ENCODE measurements at places on chromosomes 16 and 17.
A peak's percentile ranks its signal among the peaks of the same experiment; 100 is the strongest.

DNA sequence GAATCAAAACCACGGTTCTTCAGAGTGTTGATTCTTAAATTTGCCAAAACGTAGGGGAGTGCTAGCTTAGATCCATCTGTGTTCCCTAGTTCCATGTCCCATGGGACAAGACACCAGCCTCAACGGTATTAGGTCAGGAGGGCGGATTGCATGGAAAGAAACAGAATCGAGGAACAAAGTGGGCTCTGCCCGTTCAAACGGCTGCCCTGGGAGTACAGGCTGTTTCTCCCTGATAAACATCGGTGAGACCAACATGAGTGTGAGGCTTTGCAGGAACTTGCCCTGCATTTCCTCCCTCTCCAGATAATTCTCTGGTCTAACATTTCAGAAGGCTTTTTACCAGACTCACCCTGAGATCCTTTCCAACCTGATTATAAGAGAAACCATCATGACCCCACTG, 82.2 kb downstream of the MRM3 start:
- no peak for DNase-seq

DNA sequence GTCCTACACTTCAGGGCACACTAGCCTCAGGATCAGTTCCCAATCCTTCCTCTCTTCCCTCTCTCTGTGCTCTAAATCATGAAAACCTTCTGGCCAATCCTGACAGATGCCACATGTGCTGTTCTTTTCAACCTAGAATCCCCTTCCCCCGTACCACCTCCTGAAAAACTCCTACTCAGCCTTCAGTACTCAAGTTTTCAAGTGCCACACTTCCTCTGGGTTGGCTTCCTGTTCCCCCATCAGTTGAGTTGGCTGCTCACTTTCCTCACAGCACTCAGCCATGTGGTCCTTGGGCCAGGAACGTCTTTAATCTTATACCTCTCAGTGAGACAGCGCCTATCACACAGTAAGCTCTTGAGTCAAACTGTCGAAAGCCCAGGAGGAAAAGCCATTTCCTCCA, 3.3 kb downstream of the ASPHD1 start:
- DNase-seq: no peak

- no peak for DNase-seq
Observed at GRCh38 chr16:25730396-25730795, 38.6 kb downstream of the HS3ST4 start.

DNA sequence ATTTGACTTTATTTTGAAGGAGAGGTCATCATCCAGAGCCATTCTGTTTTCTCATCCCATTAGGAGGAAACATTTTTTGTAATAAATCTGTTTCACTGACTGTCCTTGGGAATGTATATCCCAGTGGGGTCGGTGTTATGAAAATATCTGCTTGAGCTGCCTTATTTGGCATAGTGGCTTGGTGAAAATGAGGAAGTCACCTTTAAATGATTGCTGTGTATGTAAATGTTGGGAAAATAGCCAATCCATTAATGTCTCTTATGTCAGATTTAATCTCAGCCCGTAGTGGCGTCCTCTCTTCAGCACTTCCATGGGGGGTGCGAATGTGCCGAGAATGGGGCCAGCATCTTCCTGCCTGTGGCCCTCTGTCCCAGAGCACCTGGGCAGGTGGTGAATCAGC, 57.6 kb downstream of the BANP start:
- no peak for DNase-seq

GRCh38 chr17:44912763-44913544, 2.3 kb downstream of the GFAP start:
- no peak for DNase-seq

- no peak for DNase-seq
Observed at GRCh38 chr16:53559270-53559951, 56.4 kb upstream of the AKTIP start.

DNA sequence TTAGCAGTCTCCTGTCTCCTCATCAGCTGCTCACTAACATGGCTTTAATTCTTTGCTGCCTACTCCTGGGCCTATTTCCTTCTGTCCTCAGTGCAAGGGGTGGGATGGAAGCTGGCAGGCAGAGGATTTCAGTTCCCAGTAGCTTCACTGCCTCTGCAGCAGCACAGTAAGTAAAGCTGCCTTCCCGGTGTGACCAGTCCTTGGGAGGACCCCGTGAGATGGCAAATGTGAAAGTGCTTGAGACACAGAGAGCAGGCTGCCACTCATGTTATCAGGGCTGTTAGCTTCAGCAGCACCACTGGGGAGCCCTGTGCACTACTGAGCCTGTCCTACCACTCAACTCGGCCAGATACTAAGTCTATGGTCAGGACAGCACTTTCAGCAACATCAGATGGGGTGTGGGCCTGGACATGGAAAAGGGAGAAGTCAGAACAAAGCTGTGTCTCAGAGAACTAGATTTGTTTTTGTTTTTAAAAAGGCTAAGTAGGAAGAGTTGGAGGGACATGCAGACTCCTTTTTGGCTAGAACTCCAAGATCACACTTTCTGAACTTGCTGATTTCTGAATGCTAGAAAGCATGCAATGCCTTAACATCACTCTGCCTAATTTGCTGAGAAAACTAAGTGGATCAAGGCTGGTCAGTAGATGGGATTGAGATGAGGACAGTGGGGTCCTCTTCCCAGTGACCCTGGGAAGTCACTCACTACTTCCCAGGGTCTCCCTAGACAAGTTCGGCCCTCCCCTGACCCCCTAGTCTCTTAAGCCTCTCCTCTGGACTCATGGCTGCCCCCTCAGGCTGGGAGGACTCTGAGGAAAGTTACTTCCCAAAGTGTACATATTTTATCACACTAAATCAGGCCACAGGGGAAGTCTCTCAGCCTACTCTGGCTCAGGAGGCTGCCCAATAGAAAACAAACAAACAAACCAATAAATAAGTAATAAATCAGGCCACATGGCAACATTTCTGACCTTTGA, 1.1 kb downstream of the ACSF2 start:
- no peak for DNase-seq

DNA sequence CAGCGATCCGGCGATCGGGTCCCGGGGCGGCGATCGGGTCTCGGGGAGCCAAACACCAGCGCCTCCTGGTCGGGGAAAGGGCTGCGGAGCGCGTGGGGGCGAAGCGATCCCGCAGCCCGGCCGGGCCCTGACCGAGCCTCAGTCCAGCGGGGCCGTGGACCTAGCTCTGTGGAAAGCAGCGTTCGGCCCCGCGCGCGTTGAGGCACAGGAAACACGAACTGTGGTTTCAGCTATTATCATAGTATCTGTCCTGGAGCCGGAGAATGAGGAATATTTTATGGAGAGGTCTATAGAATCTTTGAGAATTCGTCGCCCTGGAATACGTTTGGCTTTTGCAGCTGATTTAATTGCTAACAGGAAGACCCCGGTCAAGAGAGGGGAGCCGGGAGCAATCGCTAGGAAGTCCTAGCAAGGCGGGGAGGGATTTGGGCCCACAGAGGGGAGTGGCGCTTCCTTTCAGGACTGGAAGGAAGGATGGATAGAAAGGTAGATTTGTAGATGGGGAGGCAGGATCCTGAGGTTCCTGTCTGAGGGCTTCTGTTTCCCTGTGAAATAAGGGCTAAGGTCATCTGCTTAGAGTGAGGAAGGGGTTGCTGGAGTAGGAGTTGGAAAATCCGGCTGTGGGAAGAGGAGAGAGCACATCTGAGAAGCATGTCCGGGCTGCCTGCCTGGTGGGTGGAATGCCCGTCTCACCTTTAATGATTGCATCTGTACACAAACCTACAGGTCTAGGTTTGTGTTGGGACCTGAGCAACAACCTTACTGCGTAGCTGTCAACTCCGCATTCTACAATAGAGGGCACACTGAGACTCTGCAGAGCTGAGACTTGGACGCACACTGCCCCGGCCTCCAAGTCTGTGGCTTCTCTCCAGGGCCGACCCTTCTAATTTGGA, 770 bp downstream of the CCNF start:
- no peak for DNase-seq

DNA sequence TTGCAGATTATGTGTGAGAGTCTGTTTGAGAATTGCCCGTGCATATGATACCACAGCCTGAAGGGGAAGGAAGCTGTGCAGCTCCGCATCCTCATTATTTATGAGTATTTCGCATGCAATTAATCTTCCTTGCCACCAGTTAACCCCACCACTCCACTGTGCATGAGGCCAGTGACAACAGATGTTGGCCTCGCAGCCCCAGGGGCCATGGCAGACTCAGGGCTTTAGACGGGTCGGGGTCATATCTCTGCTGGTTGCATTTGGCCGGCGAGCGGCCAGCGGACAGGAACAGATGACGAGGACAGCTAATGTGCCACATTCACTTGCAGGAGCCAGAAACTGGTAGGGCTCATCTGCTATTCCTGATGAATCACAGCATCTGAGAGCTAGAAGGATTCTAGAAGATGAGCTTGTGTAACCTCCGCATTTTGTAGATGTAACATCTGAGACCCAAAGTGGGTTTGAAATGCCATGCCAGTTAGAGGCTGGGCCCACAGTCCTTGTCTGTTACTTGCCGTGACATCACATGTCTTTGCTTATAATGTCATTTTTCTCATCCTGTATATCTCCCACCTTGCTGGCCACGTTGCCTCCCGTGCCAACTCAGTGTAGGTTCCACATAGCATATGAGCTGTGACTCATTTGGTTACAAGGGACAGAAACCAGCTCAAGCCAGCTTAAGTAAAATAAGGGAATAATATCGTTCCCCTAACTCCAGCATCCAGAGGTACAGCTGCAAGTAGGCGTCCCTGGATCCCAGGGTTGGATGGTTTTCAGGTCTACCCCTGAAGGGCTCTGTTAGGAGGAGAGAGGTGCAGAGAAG, 137.2 kb downstream of the SNX29 start:
- no peak for DNase-seq

GRCh38 chr16:69111876-69112230, 6.4 kb downstream of the HAS3 start:
- DNase-seq: no peak

GRCh38 chr17:80727409-80727755, 182.7 kb downstream of the RPTOR start:
- no peak for DNase-seq

- DNase-seq: no peak
Observed at GRCh38 chr16:11325404-11326083, 19.7 kb upstream of the RMI2 start.

GRCh38 chr17:45428050-45428617, 4.5 kb downstream of the ARHGAP27 start:
- peak; percentile 67 for DNase-seq

GRCh38 chr17:77556383-77557061, 402.0 kb upstream of the TNRC6C start:
- DNase-seq: no peak

DNA sequence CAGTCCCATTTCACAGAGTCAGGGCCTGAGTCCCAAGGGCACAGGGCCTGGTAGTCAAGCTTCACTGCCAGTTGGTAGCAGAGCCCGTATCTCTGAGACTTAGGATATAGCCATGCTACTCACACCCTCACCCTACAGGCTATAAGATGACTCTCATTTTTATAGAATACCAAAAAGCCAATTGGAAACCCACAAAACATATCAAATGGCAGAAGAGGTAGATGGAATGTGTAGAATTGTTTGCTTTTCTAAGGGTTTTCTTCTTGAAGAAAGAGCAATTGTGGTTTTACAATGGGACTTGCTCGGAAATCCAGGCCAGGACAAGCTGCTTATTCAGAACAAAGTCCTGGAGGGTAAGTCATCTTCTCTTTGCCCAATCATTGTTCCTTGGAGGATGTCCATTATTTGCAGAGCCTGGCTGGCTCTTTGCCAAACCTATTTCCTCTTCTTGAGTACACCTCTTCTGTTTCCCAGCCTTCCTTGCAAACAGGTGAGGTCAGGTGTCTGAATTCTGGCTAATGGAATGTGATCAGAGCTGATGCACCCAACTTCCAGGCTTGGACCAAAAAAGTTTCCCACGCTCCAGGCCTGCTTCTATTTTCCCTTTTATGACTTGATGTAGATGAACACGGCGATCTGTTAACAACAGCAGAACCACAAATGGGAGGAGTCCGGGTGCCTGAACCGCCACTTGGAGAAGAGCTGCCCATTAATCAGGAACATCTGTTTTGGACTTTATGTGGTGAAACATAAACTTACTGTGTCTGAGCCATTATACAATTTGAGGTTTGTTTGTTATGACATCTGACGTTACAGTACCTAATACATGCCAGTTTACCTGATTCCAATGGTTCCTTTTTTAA, 16.9 kb upstream of the CCL22 start:
- DNase-seq: no peak

- peak; percentile 9 for DNase-seq
Observed at GRCh38 chr17:57995076-57995956, 7.3 kb upstream of the VEZF1 start.

DNA sequence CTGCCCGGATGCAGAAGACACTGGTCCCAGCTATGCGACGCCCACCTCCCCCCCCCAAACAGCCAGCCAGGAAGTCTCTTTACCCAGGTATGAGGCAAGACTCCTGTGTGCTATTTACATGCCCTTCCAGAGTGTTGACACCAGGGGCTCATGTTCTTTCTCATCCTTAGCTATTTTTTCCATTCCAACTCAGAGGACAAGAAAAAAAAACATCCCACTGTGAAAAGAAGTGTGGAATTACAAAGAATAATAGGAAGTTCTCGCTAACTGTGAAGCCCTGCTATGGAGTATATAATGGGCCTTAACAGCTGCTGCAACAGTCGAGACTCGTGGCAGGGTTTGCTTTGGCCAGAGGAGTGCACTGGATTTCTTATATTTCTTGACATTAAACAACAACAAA, 584.9 kb downstream of the CDH13 start:
- no peak for DNase-seq

- DNase-seq: no peak
Observed at GRCh38 chr16:57503366-57503765, 17.1 kb upstream of the DOK4 start.

GRCh38 chr17:3643889-3644349, 7.4 kb downstream of the CTNS start:
- DNase-seq: no peak

DNA sequence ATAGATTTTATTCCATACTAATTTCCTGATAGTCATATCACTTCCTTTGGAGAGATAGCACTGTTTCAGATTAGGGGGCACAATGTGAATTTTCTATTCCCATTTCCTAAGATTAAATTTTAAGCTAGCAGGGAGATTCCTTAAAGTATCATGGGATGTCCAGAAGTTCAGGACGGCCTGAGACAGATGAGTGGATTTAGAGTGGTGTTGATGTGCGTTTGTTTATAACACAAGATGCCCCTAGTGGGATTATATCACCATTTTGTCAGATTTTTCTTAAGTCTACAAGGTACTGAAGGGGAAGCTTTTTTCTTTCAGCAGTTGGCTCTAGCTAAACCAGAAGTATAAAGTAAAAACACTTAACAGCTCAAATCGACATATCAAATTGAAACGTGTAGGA, 183.6 kb upstream of the TBX2 start:
- DNase-seq: no peak

- DNase-seq: no peak
Observed at GRCh38 chr17:34579979-34580684, 750 bp downstream of the TMEM132E start.

DNA sequence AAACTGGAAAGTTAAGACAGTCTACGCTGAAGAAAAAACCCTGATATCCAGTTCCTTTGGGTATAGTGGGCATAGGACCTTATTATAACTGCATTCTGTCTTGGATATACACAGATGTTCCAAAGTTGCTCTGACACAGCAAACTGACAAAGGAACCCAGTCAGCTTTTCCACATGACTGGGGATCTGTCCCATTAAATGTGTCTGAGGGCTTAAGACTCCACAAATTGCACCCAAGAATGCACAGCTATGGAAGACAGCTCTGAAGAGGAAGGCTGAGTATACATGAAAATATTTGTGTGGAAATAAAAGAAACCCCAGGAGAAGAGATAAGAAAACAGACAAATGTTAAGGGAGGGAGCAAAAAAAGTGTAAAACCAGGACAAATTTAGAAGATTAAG, 114.1 kb downstream of the SPAG9 start:
- DNase-seq: no peak
